Effector memory CD8-positive, alpha-beta T cell (primary cell): ENCODE measurements at places on chromosomes 6 and 20.
A peak's percentile ranks its signal among the peaks of the same experiment; 100 is the strongest.

DNA sequence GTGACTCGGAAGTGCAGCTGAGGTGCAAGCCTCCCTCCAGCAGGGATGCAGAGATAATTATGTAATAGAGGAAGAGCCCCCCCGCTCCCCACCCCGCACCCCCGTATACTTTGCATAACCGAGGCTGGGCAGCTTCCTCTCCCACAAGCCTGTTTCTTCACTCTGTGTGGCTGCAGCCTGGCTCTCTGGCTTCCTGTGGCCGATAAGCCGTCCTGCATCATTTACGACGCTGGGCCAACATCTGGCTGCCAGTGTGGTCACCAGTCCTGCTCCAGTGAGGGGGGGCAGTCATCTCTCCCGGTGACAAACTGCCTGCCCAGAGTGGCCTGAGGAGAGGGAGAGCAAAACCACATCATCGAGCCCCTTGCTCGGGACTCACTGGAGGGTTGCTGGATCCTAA lies 59.2 kb downstream of the RBM38 start:
- no peak for DNase-seq
- H3K4me1 ChIP-seq: peaks cover 26% of the 10 kb centered on the region
- peak overlapping the region; percentile 66 for H3K4me3 ChIP-seq
- no peaks in the 10 kb centered on the region for H3K27me3 ChIP-seq
- H3K36me3 ChIP-seq: peaks cover 4% of the 10 kb centered on the region
- H3K27ac ChIP-seq: no peak overlapping the region

DNA sequence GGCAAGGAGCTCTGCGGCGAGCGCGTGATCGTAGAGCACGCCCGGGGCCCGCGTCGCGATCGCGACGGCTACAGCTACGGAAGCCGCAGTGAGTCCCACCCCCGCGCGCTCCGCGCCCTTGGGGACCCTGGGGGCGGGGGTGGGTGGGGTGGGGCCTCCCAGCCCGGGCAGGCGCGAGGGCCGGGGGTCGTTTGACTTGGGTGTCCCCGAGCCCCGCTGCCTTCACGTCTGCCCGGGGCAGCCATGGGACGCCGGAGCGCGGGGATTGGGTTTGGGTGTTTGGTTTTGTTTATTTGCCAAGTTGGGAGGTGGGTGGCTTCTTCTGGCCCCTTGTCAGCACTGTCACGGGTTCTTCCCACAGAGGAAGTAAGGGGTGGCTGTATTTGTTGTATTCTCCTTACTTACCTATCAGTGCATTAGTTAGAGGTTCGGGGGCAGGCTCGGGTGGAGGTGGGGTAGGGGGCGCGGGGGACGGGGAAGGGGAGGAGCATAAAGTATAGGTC lies 777 bp downstream of the SRSF6 start:
- DNase-seq: no peak
- peak overlapping the region; percentile 97 for H3K4me3 ChIP-seq
- H3K4me1 ChIP-seq: peaks cover 14% of the 10 kb centered on the region
- peaks cover 63% of the 10 kb centered on the region for H3K36me3 ChIP-seq
- peaks cover 8% of the 10 kb centered on the region for H3K27me3 ChIP-seq
- H3K27ac ChIP-seq: peak overlapping the region; percentile 98

DNA sequence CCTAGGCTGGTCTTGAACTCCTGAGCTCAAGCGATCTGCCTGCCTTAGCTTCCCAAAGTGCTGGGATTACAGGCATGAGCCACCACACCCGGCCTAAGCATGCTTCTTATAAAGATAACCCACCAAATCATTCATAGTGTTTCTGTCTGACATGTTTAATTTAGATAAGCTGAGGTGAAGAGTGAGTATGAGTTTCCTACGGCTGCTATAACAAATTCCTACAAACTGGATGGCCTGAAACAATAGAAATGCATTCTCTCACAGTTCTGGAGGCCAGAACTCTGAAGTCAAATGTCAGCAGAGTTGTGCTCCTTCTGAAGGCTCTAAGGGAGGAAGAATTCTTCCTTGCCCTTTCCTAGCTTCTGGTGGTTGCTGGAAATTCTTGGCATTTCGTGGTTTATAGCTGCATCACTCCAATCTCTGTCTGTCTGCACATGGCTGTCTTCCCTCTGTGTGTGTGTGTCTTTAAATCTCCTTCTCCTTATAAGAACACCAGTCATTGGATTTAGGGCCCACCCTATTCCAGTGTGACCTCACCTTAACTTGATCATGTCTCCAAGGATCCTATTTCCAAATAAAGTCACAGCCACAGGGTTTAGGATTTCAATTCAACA lies 29.9 kb downstream of the MAPK13 start:
- H3K4me3 ChIP-seq: no peak overlapping the region
- H3K36me3 ChIP-seq: no peaks in the 10 kb centered on the region
- no peaks in the 10 kb centered on the region for H3K4me1 ChIP-seq
- H3K27ac ChIP-seq: no peak overlapping the region
- no peak for DNase-seq

- H3K27ac ChIP-seq: no peak overlapping the region
- no peaks in the 10 kb centered on the region for H3K36me3 ChIP-seq
- peaks cover 6% of the 10 kb centered on the region for H3K27me3 ChIP-seq
- no peak for DNase-seq
- H3K4me1 ChIP-seq: no peaks in the 10 kb centered on the region
Measured at GRCh38 chr20:43853174-43853803, 61.4 kb upstream of the TOX2 start.

DNA sequence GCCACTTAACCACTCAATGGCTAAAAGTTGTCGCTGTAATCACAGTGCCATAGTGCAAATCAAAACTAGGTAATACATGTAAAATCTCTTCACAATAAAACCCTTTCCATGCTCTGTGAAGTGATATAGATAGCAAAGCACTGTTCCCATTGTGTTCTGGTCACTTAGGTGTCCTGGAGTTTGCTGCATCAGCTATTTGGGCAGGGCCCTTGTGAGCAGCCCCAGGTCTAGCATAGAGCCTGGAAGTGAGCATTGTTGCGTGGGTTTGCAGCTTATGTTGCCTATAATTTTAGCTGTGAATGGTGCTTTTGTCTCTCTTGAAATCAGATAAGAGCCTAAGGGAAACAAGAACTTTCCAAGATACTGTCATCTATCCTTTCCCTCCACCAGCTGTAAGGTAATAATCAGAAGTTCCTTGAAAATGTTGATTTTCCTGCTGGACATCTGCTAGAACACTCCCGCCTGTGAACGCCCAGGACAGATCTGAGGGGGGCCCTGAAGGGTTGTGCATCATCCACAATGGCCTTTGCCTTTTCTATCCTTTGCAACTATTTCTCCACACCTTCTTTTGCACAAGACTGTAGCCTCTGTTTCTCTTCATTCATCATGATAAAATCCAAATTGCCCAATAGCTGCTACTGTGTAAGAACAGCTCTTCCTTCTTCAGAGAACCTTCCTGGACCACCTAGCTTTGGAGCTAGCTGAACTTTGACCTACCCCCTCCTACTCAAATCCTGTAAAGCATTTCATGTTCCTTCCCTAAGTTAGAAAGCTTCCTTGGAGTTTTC lies 57.0 kb downstream of the TNFAIP3 start:
- no peaks in the 10 kb centered on the region for H3K27me3 ChIP-seq
- H3K4me3 ChIP-seq: no peak overlapping the region
- no peaks in the 10 kb centered on the region for H3K36me3 ChIP-seq
- no peak for DNase-seq
- no peak overlapping the region for H3K27ac ChIP-seq

GRCh38 chr6:53671111-53671510 lies 5.6 kb upstream of the KLHL31 start:
- H3K4me3 ChIP-seq: no peak overlapping the region
- no peaks in the 10 kb centered on the region for H3K4me1 ChIP-seq
- H3K36me3 ChIP-seq: no peaks in the 10 kb centered on the region
- H3K27ac ChIP-seq: no peak overlapping the region
- H3K27me3 ChIP-seq: peaks cover 39% of the 10 kb centered on the region

- H3K4me1 ChIP-seq: peaks cover 9% of the 10 kb centered on the region
- no peak overlapping the region for H3K4me3 ChIP-seq
- no peaks in the 10 kb centered on the region for H3K27me3 ChIP-seq
Measured at GRCh38 chr6:156418253-156418652, 358.9 kb upstream of the ARID1B start.

- H3K4me3 ChIP-seq: no peak overlapping the region
- H3K4me1 ChIP-seq: no peaks in the 10 kb centered on the region
- no peaks in the 10 kb centered on the region for H3K36me3 ChIP-seq
- no peak overlapping the region for H3K27ac ChIP-seq
- no peaks in the 10 kb centered on the region for H3K27me3 ChIP-seq
Measured at GRCh38 chr20:16953858-16954257, 205.7 kb downstream of the OTOR start.

GRCh38 chr6:147510929-147511590 lies 2.6 kb downstream of the SAMD5 start:
- no peak for DNase-seq
- peaks cover 11% of the 10 kb centered on the region for H3K4me1 ChIP-seq
- no peak overlapping the region for H3K27ac ChIP-seq
- H3K27me3 ChIP-seq: peaks cover 53% of the 10 kb centered on the region

DNA sequence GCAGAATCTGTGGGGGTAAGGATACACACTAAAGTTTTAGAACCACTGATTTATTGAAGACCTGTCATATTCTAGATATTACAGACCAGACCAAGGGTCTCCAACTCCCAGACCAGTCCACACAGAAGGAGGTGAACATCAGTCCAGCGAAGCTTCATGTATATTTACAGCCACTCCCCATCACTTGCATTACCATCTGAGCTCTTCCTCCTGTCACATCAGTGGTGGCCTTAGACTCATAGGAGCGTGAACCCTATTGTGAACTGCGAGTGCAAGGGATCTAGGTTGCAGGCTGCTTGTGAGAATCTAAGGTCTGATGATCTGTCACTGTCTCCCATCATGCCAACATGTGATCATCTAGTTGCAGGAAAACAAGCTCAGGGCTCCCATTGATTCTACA lies 5.0 kb upstream of the BCLAF1 start:
- H3K4me3 ChIP-seq: no peak overlapping the region
- no peaks in the 10 kb centered on the region for H3K27me3 ChIP-seq
- DNase-seq: no peak
- H3K27ac ChIP-seq: no peak overlapping the region
- H3K36me3 ChIP-seq: peaks cover 22% of the 10 kb centered on the region

DNA sequence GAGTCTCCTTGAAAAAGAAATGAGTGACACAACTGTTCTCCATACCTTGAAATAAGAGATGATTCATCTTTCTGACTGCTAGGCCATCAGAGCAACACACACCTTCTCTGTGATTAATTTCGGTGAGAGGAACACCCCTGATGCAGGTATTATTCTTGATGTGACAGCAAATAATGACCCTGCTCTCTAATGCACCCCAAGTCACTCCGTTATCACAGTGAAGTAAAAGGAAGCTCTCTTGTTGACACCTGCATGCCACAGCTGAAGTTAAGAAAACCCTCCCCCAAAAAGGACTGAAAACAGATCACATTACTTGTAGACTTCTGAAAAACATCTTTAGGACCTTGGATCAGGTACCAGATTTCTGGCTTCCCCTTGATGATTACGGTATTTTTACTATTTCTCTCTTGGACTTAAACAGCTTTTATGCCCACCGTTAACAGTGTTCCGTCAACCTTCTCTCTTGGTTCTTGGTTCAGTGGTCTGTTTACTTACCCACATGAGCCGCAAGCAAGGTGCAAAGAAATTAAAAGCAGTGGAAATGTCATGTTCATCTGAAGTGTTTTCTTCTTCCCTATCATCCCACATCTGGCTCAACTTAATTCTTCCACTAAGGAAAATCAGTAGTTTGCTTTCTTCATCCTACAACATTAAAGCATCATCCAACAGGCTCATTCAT lies 249.7 kb downstream of the GMPR start:
- H3K27ac ChIP-seq: peak overlapping the region; percentile 98
- DNase-seq: peak; percentile 29
- H3K4me1 ChIP-seq: peaks cover 59% of the 10 kb centered on the region
- no peaks in the 10 kb centered on the region for H3K27me3 ChIP-seq
- H3K36me3 ChIP-seq: peaks cover 26% of the 10 kb centered on the region

- no peaks in the 10 kb centered on the region for H3K4me1 ChIP-seq
- H3K4me3 ChIP-seq: no peak overlapping the region
- no peak for DNase-seq
- H3K36me3 ChIP-seq: no peaks in the 10 kb centered on the region
Measured at GRCh38 chr6:105851606-105852005, 234.5 kb upstream of the PRDM1 start.

- no peak overlapping the region for H3K4me3 ChIP-seq
- no peak overlapping the region for H3K27ac ChIP-seq
- H3K4me1 ChIP-seq: no peaks in the 10 kb centered on the region
- DNase-seq: no peak
- H3K27me3 ChIP-seq: peaks cover 8% of the 10 kb centered on the region
Measured at GRCh38 chr6:15090145-15090579, 155.7 kb upstream of the JARID2 start.

GRCh38 chr6:17705778-17706579 lies 746 bp downstream of the NUP153 start:
- H3K4me1 ChIP-seq: peaks cover 37% of the 10 kb centered on the region
- H3K27ac ChIP-seq: peak overlapping the region; percentile 94
- peaks cover 52% of the 10 kb centered on the region for H3K36me3 ChIP-seq
- H3K27me3 ChIP-seq: no peaks in the 10 kb centered on the region

DNA sequence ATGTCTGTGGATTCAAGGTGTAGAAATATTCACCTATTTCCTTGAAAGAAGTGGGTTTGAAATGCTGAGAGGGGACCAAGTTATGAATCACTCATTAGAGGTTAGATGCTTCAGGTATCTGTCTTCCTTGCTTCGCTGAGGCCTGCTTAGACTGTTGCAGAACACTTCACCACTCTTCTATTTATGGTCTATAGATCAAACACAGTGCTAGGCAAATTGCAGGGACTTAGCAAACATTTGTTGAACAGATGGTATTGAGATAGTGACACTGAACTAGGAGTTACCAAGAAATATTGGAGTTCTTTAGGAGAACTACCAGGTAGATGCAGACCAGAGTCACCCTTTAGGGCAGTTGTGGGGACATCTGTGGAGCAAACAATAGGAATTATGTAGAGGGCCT lies 123.8 kb downstream of the RFPL4B start:
- no peak overlapping the region for H3K27ac ChIP-seq
- no peak for DNase-seq
- peaks cover 3% of the 10 kb centered on the region for H3K36me3 ChIP-seq

GRCh38 chr20:56765172-56766073 lies 136.3 kb downstream of the TFAP2C start:
- no peaks in the 10 kb centered on the region for H3K4me1 ChIP-seq
- no peaks in the 10 kb centered on the region for H3K27me3 ChIP-seq
- H3K27ac ChIP-seq: no peak overlapping the region
- H3K36me3 ChIP-seq: no peaks in the 10 kb centered on the region
- DNase-seq: no peak

DNA sequence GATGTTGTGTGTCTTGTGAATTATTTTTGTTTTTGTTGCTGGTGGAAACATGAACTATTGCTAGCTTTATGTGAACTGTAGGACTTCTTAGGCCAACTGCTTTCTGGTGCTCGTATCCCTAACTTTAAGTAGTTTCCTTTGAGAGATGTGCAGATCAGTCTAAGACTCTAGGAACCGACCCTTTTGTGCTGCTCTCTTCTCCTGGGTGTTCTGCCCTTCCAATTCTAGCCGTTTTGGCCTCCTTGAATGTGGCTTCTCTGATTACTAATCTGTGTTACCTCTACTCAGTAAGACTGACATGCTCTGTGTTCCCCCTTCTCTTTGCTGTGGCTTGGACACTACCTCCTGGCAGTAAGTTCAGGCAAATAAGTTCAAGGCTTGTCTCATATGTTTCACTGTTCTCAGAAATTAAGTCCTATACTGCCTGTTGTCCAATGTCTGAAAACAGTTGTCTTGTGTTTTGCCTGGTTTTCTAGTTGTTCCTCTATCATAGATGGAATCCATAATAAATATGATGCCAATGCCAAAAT lies 58.0 kb downstream of the FOXO3 start:
- H3K27me3 ChIP-seq: no peaks in the 10 kb centered on the region
- H3K27ac ChIP-seq: peak overlapping the region; percentile 13
- peaks cover 9% of the 10 kb centered on the region for H3K36me3 ChIP-seq
- peak overlapping the region; percentile 45 for H3K4me3 ChIP-seq
